Kidney epithelial cell (primary cell): ENCODE measurements at places on chromosomes 7 and 10. TPM values are rescaled to one million over a fixed set of nuclear protein-coding genes. Genes with fewer than 3 reads are reported as not detected.

DNA sequence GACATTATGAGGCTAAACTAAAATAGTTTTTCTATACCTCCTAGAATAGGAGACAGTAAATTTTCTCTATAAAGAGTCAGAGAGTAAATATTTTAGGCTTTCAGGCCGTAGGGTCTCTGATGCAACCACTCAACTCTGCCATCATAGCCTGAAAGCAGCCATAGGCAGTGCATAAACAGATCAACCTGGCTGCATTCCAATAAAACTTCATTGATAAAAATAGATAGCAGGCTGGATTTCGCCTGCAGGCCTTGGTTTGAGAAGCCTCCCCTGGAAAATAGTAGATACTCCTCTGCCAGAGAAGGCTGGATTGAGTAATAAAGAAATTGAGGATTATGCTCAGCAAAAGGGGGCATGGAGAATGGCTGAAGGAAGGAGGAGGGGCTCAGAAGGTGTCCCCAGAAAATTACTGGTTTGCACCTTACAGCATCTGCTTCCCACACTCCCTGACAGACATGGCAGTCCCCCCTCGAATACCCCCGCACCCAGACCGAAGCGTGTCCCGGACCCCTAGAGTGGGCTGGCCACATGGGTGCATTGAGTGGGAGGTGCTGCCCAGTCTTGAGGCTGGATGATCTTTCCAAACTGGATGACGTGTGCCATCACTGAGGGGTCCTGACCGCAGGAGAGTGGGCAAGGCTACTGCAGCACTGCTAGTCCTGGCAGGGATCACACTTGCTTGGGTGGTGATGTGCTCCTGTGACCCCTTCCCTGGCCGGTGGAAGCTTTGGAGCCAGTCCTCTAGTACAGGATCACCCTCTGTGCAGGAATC, 126.6 kb downstream of the PTPN20 start:
- no peak for DNase-seq

DNA sequence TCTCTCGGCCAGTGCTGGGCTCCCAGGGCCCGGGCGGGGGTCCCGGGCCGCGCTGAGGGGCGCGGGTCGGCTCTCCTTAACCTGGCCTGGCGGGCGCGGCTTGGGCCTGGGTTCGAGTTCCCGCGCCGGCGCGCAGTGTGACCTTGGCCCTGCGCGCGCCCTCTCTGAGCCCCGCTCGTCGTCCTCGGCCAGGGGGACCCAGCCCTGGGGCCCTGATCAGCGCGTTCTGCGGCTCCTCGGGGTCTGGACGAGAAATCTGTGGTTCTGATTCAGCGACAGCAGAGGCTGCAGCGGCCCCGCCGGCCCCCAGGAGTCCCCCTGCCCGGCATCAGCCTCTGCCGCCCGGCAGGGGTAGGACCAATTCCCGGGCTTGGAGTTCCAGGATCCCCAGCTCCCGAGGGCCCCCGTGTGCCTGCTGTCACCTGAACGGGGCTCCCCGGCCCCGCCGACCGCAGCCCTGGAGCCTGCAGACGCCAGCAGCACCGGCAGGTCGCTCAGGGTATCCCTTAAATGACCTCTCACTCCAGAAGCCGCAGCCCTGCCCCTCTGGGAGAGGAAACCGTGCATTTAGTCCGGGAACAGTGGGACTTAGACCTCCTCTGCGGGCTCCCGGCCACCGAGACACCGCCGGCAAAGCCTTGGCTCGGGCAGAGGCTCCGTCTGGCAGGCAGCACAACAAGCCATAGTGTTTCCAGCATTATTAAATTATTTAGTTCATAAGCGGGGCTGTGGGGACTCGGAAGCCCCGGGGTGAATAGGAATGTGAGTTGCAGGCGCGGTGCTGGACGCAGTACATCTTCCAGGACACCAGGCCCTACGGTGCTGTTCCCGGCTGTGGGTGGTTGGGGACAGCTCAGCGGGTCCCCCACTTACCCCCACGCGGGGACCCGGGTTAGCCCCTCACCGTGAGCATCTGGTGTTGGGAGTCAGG, 572 bp downstream of the CHST12 start:
- no peak for DNase-seq

- peak; percentile 96 for DNase-seq
Measured at GRCh38 chr7:71633551-71634008, 501.6 kb downstream of the GALNT17 start.

DNA sequence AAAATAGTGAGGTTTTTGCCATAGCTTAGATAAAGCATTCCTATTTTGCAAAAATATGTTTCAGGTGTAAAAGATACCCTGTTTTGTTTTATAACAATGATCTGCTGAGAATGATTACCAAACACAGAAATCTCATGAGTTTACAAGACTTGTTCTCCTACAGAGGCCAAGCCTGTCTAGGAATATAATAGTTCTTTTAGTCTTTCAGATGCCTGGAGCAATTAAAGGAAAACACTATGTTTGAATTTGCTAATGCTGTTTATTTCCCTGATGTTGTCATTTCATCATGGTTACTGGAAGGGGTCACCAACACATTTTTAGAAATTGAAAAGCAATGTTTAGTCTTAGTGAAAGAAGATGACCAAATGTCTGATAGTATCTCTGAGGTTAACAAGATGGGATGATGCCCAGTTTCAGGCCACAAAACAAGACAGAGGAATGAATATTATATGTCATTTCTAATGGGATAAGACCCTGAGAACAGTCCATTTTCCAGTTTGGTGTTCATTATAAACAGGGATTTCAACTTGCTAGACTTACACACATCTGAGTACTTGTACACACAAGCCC, 559.9 kb downstream of the INHBA start:
- no peak for DNase-seq

DNA sequence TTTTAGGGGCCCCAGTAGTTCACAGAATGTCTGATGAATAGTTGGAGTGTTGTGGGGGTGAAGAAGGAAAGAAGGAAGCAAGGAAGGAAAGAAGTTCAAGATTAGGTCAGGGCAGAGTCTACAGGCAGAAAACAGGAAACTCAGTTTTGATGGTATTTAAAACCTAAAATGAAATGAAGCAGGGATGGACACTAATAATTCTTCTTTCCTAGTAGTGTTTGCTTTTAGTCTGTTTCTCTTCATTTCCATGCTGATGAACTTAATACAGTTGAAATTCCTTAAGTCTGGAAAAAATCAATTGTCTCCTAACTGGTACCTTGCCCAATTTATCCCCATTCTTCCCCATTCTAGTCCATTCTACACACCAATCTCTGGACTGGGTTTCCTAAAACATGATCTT, 59.0 kb upstream of the GSAP start:
- DNase-seq: no peak

The INTS15 gene
- 36.0 and 44.2 TPM in 2 replicates for total RNA-seq

The ANKRD61 gene
- not detected in 2 replicates for total RNA-seq
